ENCODE measurements at places on chromosomes 7 and 10. TPM values are rescaled to one million over a fixed set of nuclear protein-coding genes. Genes with fewer than 3 reads are reported as not detected.
A peak's percentile ranks its signal among the peaks of the same experiment; 100 is the strongest.

DNA sequence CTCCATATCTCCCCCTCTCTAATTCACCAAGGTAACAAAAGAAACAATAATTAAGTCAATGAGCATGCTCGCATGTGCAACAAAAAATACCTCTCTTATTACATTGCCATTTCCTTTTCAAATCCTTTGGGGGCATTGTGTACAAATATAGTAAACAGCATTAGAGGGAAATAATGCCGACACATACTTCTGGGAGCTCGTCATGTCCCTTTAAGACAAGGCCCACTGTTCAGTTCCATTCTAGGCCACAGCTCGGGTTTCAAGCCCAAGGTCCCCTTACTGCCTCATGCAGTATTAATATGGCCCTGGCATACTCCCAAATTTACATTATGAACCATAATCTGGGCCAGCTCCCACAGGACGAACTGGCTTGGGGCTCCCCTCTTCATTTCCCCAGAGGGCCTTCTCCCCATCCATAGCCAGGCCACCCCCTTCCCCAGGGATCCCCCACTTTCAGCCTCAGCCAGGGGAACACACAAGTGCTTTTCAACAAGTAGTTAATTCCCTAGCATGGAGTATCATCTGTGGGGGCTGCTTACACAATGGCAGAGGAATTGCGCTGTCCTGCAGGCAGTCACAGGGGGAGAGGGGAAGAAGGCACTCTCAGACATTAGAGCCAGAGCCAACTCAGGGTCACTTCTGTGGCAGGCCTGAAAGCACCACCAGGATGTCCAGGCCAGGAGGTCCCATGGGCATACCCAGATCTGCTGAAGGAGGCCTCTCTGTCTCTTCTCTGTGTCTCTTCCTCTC, 110.6 kb downstream of the KCNMA1 start:
- no peak overlapping the region for H3K27ac ChIP-seq
- no peaks in the 10 kb centered on the region for H3K27me3 ChIP-seq
- H3K4me1 ChIP-seq: no peaks in the 10 kb centered on the region
- no peak for DNase-seq
- no peaks in the 10 kb centered on the region for H3K36me3 ChIP-seq
- no peak overlapping the region for H3K4me3 ChIP-seq

Gene ETV1
- 74.6 TPM for total RNA-seq

DNA sequence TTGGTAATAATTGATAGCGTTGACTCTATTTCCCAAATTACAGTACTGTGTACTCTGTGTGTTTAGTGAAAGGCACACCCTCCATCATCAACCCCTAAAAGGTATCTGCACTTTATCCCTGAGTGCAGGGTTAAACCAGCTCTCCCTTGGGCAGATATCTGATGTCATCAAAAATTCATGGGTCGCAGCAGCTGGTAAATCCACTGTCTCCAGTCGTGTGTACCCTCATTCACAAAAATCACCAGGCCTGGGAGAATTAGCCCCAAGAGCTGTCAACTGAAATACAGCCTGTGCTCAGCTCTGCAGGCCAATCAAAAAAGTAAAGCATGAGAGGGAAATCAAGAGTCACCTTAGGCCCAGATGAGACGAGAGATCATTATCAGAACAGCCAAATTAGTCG, 103.7 kb downstream of the HIP1 start:
- no peak for DNase-seq
- H3K27me3 ChIP-seq: no peaks in the 10 kb centered on the region
- no peak overlapping the region for H3K4me3 ChIP-seq
- no peaks in the 10 kb centered on the region for H3K36me3 ChIP-seq
- peaks cover 18% of the 10 kb centered on the region for H3K4me1 ChIP-seq

DNA sequence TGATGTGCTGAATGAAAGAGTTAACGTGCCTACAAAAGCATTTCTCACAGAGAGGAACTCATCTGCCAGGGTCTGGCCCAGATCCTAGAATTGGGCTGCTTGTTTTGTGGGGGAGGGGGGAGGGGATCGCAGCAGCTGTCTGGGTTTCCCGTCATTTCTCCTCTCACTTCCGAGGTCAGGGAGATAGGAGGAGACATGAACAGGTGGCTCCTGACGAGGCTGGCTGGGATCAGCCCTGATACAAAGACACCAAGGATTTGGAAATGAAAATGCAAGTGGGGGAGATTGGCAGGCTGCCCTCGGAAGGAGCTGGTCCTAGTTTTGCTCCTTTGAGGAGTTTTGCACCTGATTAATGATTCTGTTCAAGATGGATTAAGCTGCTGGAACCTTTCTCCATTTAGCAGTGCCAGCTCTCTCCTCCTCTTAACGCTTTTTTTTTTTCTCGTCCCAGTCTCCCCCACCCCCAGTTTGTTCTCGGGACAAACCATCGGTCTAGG, 86.8 kb upstream of the KMT2C start:
- H3K27me3 ChIP-seq: no peaks in the 10 kb centered on the region
- peak overlapping the region; percentile 29 for H3K4me3 ChIP-seq
- H3K36me3 ChIP-seq: no peaks in the 10 kb centered on the region
- H3K27ac ChIP-seq: no peak overlapping the region

DNA sequence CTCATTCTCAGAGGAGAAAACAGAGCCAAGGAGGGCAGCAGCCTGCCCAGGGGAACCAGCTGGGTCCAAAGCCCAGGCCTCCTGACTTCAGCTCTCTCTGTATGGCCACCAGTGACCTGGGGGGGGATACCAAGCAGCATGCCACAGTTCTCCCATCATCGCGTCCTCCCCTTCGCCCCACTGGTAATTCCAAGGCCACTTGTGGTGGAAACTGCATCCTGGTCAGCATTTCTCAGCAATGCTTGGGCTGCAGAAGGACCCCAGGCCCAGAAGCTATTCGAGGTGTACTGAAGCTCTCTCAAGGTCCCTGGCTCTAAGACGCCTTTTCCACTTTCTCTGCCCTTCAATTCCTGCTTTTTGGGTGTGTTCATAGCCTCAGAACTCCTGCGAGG, 27.1 kb downstream of the BTBD16 start:
- no peak for DNase-seq
- H3K27ac ChIP-seq: no peak overlapping the region
- H3K27me3 ChIP-seq: no peaks in the 10 kb centered on the region

Gene LOXL4
- 6.6 TPM for total RNA-seq

GRCh38 chr7:76282344-76283253, 19.9 kb upstream of the HSPB1 start:
- H3K27me3 ChIP-seq: no peaks in the 10 kb centered on the region
- no peaks in the 10 kb centered on the region for H3K36me3 ChIP-seq
- H3K4me3 ChIP-seq: peak overlapping the region; percentile 53
- no peak overlapping the region for H3K27ac ChIP-seq
